ENCODE measurements at places on chromosomes 1 and 21. TPM values are rescaled to one million over a fixed set of nuclear protein-coding genes. Genes with fewer than 3 reads are reported as not detected.

- no peak overlapping the region for H3K4me3 ChIP-seq
- H3K36me3 ChIP-seq, result peaks cover 13% of the 10 kb centered on the region
- H3K4me1 ChIP-seq, result peaks cover 2% of the 10 kb centered on the region
- no peaks in the 10 kb centered on the region for H3K27me3 ChIP-seq
- no peak overlapping the region for H3K27ac ChIP-seq
Measured at GRCh38 chr1:51274676-51275075, 38.6 kb downstream of the RNF11 start.

- no peaks in the 10 kb centered on the region for H3K36me3 ChIP-seq
- H3K4me1 ChIP-seq, result peaks cover 12% of the 10 kb centered on the region
- H3K27ac ChIP-seq, result no peak overlapping the region
- H3K27me3 ChIP-seq, result no peaks in the 10 kb centered on the region
- DNase-seq, result no peak
Measured at GRCh38 chr1:106063510-106063909, 993.0 kb upstream of the PRMT6 start.

DNA sequence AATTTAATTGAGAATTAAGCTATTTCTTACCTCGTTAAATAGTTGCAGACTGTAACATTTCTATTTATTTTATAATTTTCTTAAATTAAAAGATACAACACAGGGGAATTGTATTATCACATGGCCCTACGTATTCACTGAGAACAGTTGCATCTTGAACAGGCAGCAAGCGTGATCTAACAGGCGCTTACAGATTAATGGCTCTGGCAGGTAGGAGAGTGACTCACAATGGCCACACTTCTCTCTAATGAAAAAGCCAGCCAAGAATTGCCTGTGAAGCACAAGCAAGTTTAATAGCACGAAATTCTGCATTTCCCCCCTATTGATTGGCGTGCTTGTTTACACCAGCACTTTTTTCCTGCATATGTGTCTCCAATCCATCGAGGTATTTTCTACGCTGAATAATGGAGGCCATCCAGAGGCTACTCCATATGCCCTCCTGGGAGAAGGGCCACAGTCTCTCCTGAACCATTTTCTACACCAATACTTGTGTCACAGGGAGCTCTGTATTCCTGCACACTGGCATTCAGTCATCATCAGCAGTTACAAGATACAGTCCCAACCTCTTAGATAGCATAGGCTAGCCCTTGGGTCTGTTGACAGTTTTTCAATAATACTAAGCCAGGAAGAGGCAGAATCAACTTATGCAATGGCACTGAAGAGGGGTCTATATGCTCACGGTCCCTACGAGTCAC is 150.6 kb upstream of the PLD5 start:
- peaks cover 18% of the 10 kb centered on the region for H3K4me1 ChIP-seq
- no peaks in the 10 kb centered on the region for H3K27me3 ChIP-seq
- no peak overlapping the region for H3K4me3 ChIP-seq
- H3K27ac ChIP-seq, result no peak overlapping the region
- H3K36me3 ChIP-seq, result no peaks in the 10 kb centered on the region

Gene FASLG
- total RNA-seq, result not detected

Measured in progenitor cell of endocrine pancreas (in vitro differentiated cells).